ENCODE measurements at places on chromosomes 2 and 18. TPM values are rescaled to one million over a fixed set of nuclear protein-coding genes. Genes with fewer than 3 reads are reported as not detected.

The IFIH1 gene
- total RNA-seq, result 24.8 TPM

The VSNL1 gene
- not detected for total RNA-seq

The RAB6C gene
- total RNA-seq, result not detected

The SMIM21 gene
- not detected for total RNA-seq

The EDAR gene
- not detected for total RNA-seq

The CYP27A1 gene
- total RNA-seq, result not detected

The ATOH8 gene
- total RNA-seq, result not detected

The MORN2 gene
- 4.5 TPM for total RNA-seq

The SERPINB2 gene
- total RNA-seq, result not detected

The STPG4 gene
- 0.19 TPM for total RNA-seq

The MYO7B gene
- total RNA-seq, result 0.19 TPM

The SNED1 gene
- 3.0 TPM for total RNA-seq

The RIT2 gene
- not detected for total RNA-seq

The LYPD1 gene
- not detected for total RNA-seq

The SERPINB3 gene
- not detected for total RNA-seq

The TMEM87B gene
- 27.7 TPM for total RNA-seq

The AGXT gene
- not detected for total RNA-seq

The SLC35F6 gene
- 8.2 TPM for total RNA-seq

The SP5 gene
- total RNA-seq, result 0.19 TPM

The TNFRSF11A gene
- total RNA-seq, result 41.9 TPM

The DSEL gene
- 0.50 TPM for total RNA-seq

The PSMA8 gene
- total RNA-seq, result 0.58 TPM

The RTKN gene
- 1.2 TPM for total RNA-seq

The ALPP gene
- 0.19 TPM for total RNA-seq

The IHH gene
- 0.28 TPM for total RNA-seq

The MAP2 gene
- total RNA-seq, result 0.26 TPM

The CENPA gene
- total RNA-seq, result 36.1 TPM

The MDH1B gene
- total RNA-seq, result 1.1 TPM

The SATB2 gene
- 0.15 TPM for total RNA-seq

The DNAJC5G gene
- not detected for total RNA-seq

The PROKR1 gene
- not detected for total RNA-seq
